ENCODE measurements at places on chromosomes 4 and X.

DNA sequence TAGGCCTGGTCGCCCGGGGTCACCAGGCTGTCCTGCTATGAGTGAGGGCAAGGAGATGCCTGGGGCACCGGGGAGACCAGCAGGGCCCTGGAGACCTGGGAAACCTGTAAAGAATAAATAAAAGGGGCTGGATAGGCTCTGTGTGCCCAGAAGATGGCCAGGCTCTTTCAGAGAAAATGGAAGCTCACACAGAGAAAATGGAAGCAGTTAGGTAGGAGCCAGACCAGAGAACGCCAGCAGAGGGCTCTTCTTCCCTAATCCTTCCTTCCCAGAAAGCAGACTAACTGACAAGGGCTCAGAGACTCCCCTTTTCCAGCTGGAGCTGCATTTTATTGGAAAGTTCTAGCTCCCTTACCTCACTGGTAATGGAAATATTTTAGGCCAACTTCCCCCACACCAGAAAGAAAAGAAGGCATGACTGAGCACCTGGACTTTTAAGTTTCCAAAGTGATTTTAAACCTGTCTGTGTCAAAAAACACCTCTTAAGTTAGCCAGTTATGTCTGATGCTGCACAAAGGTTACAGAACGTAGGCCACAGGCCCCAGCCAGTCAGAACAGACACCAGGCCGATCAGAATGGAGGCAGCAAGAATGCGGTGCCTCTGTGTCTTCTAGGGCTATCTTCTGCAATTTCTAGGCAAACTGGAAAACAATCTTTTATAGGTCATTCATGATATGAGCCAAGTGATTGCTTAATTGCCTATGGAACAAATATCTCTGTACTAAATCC is 74.0 kb downstream of the ATG4A start:
- DNase-seq: no peak

GRCh38 chrX:68930542-68931317 is 101.9 kb downstream of the EFNB1 start:
- no peak for DNase-seq

DNA sequence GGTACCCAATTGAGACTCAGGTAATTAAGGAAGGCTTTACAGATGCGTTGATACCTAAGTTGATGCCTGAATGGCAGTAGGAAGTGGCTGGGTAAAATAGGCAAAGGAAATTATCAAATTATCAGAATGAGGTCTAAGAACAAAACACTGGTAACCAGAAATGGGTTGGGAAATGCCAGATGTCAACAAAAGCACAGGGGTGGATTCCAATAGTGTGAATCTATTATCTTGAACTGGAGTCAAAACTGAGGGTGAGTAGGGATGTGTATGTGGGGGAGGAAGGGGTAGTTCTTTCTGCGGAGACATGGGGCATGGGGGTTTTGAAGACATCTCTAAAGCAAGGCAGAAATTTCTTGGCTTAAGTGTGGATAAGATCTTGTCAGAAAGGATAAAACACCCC is 16.0 kb upstream of the SEPTIN6 start:
- no peak for DNase-seq

- DNase-seq: no peak
Observed at GRCh38 chr4:96833831-96834230, 993.9 kb downstream of the PDHA2 start.

GRCh38 chr4:123104310-123105025 is 182.1 kb upstream of the NUDT6 start:
- no peak for DNase-seq

DNA sequence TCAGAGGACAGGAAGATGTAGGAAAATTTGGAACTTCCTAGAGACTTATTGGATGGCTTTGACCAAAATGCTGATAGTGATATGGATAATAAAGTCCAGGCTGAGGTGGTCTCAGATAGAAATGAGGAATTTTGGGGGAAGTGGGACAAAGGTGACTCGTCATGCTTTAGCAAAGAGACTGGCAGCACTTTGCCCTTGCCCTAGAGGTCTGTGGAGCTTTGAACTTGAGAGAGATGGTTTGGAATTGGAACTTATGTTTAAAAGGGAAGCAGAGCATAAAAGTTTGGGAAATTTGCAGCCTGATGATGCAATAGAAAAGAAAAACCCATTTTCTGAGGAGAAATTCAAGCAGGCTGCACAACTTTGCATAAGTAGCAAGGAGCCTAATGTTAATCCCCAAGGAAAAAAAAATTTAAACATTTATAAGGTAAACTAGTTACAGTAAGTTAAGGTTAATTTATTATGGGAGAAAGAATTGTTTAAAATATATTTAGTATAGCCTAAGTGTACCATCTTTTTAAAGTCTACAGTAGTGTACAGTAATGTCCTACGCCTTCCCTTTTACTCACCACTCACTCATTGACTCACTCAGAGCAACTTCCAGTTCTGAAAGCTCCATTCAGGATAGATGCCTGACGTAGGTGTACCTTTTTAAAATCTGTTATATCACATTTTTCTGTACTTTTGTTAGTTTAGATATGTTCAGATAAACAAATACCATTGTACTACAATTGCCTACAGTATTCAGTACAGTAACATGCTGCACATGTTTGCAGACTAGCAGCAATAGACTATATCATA is 101.2 kb downstream of the FAM13A start:
- no peak for DNase-seq

GRCh38 chrX:148878371-148878770 is 378.0 kb downstream of the AFF2 start:
- no peak for DNase-seq

- DNase-seq: no peak
Observed at GRCh38 chrX:129771266-129771995, 8.3 kb upstream of the SASH3 start.

DNA sequence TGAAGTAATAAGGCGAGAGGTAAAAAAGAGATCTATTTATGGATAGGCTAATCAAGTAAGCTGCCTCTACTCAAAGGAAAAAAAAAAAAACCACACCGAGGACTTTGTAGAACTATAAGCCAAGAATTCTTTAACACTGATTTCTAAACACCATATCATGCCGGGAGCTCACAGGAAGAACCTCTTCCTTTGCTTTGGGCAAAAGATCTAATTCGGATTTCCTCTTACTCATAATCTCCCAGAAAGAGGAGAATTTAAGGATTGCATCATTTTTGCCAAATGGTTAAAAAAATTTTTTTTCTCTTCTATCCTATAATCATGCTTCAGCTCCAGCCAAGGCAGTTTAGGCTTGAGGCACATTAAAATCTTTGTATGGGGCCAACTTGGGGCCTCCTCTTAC is 95.5 kb downstream of the ZNF827 start:
- DNase-seq: no peak

DNA sequence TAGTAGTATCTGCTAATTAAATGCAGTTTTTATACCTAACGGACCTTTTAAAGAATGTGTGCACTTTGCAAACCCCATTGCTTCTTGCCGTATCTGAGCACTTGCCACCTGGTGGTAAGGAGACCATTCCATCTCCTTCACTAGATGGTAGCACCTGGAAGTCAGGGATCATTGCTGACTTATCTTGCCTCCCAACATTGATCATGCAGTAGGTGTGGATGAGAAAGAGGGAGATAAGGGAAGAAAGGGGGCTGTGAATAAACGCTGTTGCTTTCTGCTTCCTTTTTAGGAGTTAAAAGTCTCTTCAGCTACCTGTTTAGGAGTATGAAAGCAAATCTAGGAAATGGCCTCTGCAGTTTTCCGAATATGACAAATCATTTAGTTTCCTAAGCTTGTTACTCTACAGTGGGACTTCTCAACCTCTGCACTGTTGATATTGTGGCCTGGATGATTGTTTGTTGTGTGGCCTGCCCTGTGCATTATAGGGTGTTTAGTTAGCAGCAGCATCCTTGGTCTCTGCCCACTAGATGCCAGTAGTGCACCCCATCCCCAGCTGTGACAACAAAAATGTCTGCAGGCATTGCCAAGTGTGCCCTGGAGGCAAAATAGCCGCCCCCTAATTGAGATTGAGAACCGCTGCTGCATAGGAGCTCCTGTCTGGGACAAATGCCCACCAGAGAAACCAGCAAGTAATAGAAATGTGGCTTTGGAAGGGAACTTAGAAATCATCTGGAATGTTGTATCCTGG is 38.8 kb downstream of the GAB1 start:
- DNase-seq: no peak

- no peak for DNase-seq
Observed at GRCh38 chr4:43607827-43608461, 715.4 kb downstream of the GRXCR1 start.
